ENCODE measurements at places on chromosomes 16 and 17.

- DNase-seq = peak; percentile 85
These were observed 5.3 kb upstream of the CAVIN1 start for GRCh38 chr17:42428141-42428944.

DNA sequence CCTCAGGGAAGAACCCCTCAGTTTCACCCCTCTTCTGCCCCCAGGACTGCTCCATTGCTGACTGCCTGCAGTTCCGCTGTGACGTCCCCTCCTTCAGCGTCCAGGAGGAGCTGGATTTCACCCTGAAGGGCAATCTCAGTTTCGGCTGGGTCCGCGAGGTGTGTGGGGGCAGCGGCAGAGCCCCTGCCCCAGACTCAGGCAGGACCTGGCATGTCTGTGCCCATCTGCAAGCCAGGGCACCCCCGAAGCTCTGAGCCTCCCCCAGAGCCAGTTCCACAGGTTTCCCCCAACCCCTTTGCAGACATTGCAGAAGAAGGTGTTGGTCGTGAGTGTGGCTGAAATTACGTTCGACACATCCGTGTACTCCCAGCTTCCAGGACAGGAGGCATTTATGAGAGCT is 4.4 kb downstream of the COX6A2 start:
- no peak for DNase-seq

DNA sequence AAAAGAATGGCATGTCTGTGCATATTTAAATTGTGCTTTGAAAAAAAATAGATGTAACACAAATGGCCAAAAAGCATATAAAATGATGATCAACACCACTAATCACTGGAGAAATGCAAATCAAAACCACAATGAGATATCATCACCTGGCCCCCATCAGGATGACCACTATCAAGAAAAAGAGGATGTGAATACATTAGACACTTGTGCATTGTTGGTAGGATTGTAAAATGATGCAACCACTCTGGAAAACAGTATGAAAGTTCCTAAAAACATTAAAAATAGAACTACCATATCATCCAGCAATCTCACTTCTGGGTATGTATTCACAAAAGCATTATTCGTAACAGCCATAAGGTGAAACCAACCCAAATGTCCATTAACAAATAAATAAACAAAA is 91.5 kb downstream of the SPAG9 start:
- no peak for DNase-seq

DNA sequence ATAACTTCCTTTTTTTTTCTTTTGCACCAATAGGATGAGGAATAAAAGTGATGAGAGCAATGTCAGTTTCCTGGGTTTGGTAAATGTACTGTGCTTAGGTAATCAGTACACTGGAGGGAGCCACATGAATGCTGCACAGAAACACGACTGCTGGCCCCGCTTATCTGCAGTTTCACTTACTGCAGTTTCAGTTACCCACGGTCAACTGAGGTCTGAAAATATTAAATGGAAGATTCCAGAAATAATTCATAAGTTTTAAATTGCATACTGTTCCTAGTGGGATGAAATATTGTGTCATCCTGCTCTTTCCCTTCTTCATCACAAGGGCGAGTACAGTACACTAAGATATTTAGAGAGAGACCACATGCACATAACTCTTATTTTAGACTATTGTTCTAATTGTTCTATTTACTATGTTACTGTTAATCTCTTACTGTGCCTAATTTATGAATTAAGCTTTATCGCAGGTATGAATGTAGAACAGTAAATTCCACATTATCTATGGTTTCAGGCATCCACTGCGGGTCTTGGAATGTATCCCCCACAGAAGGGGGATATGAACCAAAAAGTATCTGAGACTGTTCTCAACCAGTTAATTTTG is 6.4 kb upstream of the LGALS3BP start:
- DNase-seq = no peak

- peak; percentile 69 for DNase-seq
These were observed 47.2 kb downstream of the PITPNM3 start for GRCh38 chr17:6509031-6509771.

- DNase-seq = no peak
These were observed 25.7 kb upstream of the RASL10B start for GRCh38 chr17:35705705-35706104.

GRCh38 chr16:74500907-74501306 is 79.6 kb upstream of the CLEC18B start:
- no peak for DNase-seq

DNA sequence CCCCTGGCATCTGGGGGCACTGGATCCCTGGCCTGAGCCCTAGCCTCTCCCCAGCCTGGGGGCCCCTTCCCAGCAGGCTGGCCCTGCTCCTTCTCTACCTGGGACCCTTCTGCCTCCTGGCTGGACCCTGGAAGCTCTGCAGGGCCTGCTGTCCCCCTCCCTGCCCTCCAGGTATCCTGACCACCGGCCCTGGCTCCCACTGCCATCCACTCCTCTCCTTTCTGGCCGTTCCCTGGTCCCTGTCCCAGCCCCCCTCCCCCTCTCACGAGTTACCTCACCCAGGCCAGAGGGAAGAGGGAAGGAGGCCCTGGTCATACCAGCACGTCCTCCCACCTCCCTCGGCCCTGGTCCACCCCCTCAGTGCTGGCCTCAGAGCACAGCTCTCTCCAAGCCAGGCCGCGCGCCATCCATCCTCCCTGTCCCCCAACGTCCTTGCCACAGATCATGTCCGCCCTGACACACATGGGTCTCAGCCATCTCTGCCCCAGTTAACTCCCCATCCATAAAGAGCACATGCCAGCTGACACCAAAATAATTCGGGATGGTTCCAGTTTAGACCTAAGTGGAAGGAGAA is 13.5 kb downstream of the STH start:
- no peak for DNase-seq

DNA sequence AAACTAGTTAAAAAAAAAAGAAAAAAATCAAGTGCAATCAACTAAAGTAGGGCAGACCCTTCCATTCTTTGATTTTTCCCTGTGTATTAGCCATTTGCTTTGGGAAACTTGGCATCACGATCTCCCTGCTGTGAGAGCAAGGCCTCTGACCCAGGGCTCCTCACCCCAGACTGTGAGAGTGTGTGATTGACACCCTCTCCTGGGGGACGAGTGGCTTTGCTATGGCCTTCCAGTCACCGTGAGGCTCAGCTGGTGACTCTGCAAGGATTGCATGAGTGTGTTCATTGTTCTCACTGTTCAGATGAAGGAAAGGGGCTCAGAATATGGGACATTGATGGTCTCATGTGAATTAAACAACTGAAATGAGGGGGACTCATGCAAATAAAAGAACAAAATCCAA is 69.0 kb upstream of the BCAR1 start:
- peak; percentile 64 for DNase-seq

DNA sequence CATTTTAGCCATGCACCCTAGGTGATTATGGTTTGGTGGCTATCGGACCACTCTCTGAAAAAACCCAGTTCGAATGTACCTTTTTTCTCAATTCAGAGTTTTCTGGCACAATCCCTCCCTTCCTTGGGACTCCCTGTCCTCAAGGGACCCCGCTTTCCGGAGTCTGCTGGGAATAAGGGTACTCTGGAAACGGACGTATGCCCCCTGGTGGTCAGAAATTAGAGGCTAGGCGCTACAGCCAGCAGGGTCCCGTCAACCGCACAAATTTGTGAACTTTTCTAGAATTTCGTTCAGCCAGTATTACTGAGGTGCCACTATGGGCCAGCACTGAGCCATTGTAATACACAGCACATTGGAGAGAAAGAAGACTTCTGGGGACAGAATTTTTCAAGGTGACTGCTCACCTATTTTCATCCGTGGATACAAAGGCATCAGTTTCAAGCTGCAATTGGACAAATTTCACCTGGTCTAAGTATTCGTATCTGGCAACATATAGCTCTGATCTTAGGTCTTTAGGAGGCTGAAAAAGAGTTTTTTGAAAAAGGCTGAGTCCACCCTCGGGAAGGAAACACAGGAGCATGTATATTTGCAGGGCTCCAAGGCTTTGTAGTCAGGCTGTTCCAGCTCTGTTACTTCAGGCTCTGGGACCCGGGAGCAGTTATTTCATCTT is 27.1 kb upstream of the CRYBA1 start:
- DNase-seq = peak; percentile 97

DNA sequence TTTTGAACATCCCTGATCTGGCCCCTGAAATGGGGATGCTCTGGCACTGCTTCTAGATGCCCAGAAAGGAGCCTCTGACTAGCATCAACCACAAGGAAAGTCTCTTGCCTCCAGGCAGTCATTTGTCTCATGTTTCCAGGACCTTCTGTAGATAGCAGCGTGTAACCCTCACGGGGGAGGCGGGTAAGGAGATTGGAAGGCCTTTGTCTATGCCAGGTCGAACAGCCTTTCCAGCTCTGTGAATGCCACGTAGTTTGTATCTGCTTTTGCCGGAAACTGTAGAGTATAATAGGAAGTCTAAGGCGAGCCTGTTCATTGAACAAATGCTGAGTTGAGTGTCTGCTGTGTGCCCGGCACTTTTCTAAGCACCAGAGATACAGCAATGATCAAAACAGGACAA is 43.9 kb upstream of the AQP8 start:
- no peak for DNase-seq

- DNase-seq = peak; percentile 60
These were observed 46.7 kb downstream of the RNF157 start for GRCh38 chr17:76193591-76193990.

DNA sequence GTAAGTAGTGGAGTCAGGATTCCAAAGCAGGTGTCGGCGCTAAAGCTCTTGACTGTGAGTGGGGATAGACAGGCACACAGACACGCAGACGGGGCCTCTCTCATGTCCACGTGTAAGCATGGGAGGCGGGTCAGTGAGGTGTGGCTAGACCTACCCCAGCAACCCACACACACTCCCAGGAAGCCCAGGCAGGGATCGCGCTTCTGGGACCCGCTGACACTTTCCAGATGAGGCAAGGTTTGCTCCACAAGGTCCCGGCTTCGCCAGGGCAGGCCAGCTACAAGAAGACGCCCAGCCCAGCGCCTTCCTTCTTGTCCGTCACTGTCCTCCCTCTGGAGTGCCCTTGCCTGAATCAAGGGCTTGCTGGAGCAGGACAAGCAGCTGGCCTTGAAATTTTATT is 213.8 kb upstream of the RPL38 start:
- no peak for DNase-seq

GRCh38 chr17:80724775-80725266 is 180.2 kb downstream of the RPTOR start:
- no peak for DNase-seq

GRCh38 chr16:82384949-82385348 is 214.9 kb upstream of the MPHOSPH6 start:
- no peak for DNase-seq

GRCh38 chr16:81035975-81036750 is 521 bp downstream of the ATMIN start:
- DNase-seq = peak; percentile 78

GRCh38 chr16:74071996-74072535 is 224.5 kb upstream of the PSMD7 start:
- no peak for DNase-seq
